NCI-H1417 treated with DMSO at 0.1 percent for 48 hours (cell line): ENCODE measurements at places on chromosomes 12 and 14.

DNA sequence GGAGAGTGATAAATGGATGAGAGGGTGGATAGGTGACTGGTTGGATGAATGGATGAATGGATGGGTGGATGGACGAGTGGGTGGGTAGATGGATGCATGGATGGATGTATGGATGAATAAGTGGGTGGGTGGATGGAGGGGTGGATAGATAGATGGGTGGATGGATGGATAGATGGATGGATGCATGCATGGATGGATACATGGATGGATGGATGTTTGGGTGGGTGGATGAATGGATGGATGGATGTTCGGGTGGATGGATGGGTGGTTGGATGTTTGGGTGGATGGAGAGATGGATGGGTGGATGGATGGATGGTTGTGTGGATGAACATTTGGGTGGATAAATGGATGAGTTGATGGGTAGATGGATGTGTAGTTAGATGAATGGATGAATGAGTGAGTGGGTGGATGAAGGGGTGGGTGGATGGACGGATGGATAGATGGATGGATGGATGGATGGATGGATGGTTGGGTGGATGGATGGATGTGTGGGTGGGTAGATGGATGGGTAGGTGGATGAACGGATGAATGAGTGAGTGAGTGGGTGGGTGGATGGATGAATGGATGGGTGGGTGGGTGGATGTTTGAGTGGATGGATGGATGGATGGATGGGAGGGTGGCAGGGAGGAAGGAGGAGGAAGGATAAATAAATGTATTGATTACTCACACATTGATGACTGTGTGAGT, 9.7 kb upstream of the TMEM179 start:
- no peak for DNase-seq

DNA sequence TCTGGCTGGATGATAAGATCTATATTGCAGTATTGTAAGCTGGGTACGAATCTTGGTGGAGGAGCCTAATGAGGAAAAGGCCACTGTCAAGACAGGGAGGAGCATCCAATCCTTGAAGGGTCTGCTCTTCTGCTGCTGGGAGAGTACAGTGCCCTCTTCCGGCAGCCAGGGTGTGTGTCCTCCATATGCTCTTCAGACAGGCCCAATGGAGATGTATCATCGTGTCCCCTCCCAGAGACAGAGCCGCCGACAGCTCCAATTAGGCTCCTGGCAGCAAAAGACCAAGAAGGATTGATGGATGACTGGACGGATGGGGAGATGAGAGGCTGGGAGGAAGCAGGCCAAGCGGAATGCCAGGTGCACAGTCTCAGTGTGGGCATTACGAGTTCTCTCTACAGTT, 51.6 kb upstream of the PIWIL1 start:
- no peak for DNase-seq

DNA sequence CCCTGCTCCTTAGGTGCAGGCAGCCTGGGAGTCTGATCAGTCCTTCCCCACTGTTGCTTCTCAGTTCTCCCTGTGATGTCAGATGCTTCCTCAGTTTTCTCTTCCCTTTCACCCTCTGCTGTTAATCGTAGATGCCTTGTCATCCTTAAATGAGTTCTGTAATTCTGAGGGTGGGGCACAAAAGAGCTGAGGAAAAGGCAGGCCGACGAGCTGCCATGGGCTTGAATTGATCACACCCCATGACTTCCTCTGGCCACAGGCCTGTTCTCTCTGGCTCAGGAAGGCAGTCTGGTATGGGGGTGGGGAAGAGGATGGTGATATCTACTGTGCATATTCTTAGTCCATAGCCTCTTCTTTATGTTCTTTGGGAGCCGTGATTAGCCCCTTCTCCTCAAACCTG, 5.2 kb upstream of the AP1G2 start:
- no peak for DNase-seq

DNA sequence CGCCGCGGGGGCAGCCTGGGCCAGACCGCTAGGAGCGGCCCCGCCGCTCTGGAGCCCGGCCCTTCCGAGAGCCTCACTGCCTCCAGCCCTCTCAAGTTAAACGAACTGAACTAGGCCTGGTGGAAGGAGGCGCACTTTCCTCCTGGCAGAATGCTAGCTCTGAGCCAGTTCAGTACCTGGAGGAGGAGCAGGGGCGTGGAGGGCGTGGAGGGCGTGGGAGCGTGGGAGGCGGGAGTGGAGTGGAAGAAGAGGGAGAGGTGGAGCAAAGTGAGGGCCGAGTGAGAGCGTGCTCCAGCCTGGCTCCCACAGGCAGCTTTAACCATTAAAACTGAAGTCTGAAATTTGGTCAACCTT, 5.3 kb downstream of the LTB4R start:
- DNase-seq, result no peak

DNA sequence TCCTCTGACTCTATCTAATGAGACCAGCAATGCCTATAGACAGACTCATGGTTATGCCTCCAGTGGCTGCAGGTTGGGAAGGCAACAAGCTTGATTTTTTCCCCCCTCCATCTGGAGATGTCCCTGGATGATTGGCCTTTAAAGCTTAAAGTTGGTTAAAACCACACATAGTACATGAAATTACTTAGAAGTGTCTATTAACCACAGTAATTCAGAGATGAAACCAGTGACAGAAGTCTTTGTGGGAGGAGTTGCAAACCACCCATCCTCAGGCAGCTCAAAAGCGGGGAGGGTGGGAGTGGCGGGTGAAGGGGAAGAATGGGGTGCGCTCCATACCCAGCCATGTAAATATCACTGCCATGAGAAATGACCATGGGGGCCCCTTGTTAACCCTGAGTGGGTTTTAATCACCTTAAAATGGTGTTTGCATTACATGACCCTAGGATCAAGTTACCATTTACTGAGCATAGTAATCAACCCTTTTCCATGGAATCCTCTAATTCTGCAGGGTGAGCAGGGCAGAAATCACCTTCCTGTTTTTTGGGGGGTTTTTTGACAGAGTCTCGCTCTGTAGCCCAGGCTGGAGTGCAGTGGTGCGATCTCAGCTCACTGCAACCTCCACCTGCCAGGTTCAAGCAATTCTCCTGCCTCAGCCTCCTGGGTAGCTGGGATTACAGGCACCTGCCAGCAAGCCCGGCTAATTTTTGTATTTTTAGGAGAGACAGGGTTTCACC, 133.5 kb downstream of the FOXN3 start:
- DNase-seq, result no peak

- DNase-seq, result no peak
These were observed 505 bp upstream of the HEBP1 start for GRCh38 chr12:13000616-13000924.

DNA sequence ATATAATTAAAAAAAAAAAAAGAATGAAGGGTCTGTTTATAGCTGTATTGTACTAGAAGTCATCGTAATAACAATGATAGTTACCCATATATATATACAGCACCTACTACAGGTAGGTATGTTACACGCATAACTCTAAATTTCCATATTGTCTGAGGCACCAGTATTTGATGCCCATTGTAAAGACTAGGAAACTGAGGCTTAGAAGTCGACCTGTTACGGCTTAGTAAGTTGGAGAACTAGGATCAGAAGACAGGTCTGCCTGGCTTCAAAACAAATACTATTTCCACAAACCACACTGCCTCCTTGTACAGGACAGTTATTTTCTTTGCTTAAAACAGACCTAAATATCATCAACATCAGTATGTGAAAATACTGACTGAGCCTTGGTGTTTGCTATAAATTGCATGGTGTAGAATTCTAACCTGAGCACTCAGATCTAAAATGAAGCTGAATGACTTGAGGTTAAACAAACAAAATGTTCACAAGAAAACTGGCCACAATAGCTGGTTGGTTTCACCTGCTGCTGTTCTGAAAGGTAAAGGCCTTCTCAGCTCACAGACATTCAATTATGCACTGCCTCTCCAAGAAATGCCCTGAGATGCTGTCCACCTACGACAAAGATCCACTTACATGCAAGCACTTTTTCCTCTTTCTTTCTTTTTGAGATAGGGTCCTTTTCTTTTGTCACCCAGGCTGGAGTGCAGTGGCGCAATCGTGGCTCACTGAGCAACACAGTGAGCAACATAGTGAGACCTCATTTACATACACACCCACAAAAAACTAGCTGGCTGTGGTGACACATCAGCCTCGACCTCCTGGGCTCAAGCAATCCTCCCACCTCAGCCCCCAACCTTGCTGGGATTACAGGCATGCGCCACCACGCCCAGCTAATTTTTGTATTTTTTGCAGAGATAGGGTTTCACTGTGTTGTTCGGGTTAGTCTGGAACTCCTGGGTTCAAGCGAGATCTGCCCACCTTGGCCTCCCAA, 35.7 kb downstream of the SSH1 start:
- DNase-seq, result no peak

- DNase-seq, result no peak
These were observed 40.3 kb downstream of the PEX5 start for GRCh38 chr12:7229741-7230140.

DNA sequence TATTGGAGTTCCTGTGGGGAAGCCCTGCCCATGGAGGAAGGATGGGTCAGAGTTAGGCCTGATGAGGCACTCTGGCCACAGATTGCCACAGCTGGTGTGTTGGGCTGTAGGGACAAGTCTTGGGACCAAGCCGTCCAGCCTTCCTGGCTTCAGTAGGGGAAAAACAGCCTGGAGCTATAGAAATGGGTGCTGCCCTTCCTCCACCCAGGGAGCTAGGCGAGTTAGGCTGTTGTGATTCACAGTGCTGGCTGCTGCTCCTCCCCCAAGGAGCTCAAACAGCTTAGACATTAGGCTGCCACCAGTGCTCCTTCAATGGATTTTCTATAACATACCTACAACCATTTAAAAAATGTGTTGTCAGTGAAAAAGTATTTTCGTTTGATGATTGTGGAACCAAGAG, 274.3 kb downstream of the RPL10L start:
- DNase-seq, result no peak

- DNase-seq, result no peak
These were observed 12.1 kb upstream of the PPP4R4 start for GRCh38 chr14:94161981-94162380.

DNA sequence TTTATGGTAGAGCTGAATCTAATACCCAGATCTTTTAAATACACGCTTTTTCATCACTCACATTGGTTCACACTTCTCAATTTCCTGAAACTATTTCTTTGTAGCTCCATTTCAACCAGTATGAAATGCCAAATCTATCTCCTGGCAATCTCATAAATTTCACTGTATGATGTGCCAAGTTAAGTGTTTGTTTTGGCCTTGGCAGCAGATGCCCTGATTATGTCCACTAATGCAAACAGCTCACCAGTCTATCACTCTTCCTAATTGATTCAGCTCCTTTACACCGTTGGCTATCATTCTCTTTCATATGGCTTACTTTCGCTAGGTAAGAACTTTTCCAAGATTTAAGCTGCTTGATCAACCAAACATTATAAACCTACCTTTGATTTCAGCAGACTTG, 58.6 kb downstream of the ZFC3H1 start:
- DNase-seq, result no peak

GRCh38 chr12:113382206-113382605, 21.5 kb downstream of the SDS start:
- DNase-seq, result no peak

DNA sequence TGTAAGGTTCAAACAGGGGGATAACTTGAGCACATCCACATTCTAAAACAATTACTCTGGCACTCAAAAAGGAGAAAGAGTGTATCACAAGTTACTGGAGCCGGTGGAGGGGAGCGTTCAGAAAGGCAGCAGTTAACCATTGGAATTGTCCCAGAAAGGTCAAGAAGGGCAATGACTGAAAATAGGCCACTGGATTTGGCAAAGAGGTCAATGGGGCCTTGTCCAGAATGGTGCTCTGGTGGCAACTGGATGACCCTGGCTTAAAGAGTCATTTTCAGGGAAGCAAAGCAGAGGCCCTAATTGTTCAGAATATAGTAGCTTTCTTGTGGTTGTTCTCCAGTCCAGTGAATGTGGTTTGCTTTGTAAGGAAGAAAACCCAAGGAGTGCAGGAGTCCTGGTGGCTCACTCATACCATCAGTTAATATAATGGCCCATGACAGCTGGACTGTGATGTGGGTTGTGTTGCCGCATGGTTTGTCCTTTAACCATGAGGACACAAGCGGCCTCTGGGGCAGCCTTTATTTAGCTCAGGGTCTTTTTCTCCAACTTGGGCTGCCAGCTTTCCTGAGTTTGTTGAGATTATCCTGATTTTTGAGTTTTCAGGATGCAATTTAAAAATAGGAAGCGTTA, 142.8 kb upstream of the PELI2 start:
- no peak for DNase-seq

DNA sequence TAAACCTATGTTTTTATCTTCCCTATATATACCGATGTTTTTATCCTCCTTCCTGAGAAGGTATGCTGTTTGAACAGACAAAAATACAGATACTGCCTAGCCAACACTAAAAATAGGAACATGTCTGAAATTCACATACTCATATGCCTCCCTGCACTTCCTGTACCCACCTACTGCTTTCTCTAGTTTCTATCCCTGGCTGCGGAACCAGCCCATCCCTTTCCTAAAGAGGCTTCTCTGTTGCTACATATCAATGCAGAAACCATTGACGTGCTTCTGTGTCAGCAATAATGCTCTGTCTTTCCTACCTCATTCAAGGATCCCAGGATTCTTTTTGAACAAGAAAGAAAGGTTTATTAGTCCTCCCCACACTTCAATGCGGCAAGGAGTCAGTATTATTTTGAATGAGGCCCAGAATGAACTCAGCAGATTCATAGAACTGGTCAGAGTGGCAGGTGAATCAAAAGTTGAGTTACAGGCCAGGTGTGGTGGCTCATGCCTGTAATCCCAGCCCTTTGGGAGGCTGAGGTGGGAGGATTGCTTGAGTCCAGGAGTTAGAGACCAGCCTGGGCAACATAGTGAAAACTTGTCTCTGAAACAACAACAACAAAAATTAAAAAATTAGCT, 67.8 kb upstream of the NAP1L1 start:
- DNase-seq, result no peak

GRCh38 chr12:47812797-47813510, 6.7 kb downstream of the HDAC7 start:
- DNase-seq, result no peak

DNA sequence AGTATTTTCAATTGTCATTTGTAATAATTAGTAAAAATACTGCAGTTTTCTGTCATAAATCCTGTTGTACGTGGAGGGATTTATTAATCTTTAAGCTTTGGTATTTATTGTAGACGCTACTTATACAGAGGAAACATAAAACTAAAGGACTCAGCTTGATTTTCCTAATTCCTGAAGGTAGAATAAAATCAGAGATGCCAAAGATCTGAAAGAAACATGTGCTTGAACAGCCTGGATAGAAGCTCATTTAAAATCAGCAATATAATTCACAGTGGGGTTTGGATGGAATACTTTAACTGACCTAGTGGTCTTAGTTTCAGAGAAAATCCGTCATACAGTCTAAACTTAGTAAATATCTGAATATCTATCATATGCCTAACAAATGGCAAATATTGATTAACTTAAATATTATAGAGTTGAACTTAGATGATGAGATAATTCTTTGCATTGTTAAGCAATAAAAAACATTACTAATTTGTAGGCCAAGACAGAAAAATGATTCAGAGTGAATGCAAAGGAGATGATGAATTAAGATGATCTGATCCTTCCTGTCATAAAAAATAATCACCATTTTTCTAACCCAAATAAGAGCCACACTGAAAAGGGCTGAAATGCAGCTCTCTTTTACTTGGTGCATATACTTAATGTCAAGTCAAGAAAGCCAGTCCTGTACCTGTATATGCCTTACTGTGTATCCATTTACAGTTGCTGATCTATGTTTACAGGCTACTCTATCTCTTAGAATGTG, 397.1 kb upstream of the DCN start:
- DNase-seq, result no peak
